ENCODE measurements at places on chromosomes 5 and 9. TPM values are rescaled to one million over a fixed set of nuclear protein-coding genes. Genes with fewer than 3 reads are reported as not detected.

DNA sequence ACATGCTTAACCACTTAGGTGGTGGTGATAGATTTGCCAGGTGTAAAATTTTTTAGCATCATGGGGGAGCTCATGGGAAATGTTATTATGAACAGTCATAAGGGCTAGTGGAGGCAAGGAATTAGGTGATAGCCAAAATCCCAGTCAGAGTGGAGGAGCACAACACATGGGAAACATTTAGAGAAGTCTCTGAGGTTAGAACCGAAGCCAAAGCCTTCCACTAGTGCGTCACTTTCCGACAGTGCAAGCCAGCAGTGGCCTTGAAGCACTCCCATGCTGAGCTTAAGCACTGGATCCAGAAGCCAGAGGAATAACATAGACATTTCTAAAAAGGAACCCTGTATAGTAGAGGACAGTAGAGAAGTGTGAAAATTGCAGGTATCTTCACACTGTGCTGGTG, 101.5 kb upstream of the SNX2 start:
- H3K4me1 ChIP-seq: no peaks in the 10 kb centered on the region
- no peak for DNase-seq
- no peaks in the 10 kb centered on the region for H3K36me3 ChIP-seq
- H3K27me3 ChIP-seq: peaks cover 25% of the 10 kb centered on the region
- H3K27ac ChIP-seq: no peak overlapping the region

DNA sequence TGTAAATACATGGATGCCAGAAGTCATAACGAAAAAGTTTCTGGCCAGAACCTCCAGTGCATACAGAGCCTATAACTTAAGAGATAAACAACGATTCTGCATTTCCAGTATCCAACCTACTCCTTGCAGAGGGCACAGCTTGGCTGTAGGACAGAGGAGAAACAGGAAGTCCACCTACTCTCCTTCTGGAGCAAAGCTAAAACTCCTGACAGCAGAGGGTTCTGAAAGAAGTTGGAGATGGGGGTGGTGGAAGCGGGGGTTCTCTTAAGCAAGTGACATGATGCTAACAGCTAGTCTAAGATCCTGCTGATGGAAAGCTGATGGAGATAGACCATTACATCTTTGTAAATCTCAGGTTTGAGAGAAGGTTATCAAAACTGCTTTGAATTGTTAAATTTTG, 35.5 kb upstream of the CTNNAL1 start:
- no peak for DNase-seq
- peaks cover 7% of the 10 kb centered on the region for H3K4me1 ChIP-seq
- peaks cover 17% of the 10 kb centered on the region for H3K36me3 ChIP-seq
- H3K27me3 ChIP-seq: no peaks in the 10 kb centered on the region

DNA sequence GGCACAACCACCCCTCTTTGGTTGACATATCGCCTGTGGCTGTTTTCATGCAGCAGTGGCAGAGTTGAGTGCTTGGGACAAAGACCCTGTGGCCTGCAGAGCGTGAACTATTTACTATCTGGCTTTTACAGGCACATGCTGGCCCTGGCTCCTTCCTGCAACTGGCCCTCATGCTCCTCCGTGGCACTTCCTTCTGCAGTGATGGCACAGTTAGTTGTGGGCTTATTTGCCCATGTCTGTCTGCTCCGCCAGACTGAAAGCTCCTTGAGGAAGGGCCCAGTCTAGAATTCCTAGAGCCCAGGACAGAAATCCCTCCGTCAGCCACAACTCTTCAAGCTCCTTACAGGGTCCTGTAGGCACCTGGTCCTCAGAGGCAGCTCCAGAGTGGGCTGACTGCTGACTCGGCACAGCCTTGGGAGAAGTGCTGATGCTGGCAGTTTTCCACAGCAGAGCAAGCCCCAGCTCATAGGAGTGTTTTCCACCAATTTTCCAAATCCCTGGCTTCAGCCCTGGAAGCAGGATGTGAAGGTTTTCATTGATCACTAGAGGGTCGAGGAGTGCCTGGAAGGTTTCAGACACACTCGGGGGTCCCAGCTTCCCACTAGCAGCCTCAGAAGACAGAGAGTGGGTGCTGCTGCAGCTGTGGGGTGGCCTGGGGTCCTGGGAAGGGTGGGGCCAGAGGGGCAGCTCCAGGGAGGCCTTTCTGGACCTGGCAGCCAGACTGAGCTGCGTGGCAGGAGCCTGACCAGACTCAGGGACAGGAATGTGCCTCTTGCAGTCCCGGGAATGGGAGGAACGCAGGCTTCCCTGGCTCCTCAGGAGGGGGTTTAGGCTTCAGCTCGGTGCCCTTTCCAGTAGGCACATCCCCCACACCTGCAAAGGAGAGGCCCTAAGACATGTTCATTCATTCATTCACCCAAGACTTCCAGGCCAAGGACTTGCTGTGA, 56.5 kb upstream of the ANGPTL2 start:
- H3K4me1 ChIP-seq: no peaks in the 10 kb centered on the region
- no peak overlapping the region for H3K4me3 ChIP-seq
- H3K27ac ChIP-seq: no peak overlapping the region
- H3K36me3 ChIP-seq: no peaks in the 10 kb centered on the region

DNA sequence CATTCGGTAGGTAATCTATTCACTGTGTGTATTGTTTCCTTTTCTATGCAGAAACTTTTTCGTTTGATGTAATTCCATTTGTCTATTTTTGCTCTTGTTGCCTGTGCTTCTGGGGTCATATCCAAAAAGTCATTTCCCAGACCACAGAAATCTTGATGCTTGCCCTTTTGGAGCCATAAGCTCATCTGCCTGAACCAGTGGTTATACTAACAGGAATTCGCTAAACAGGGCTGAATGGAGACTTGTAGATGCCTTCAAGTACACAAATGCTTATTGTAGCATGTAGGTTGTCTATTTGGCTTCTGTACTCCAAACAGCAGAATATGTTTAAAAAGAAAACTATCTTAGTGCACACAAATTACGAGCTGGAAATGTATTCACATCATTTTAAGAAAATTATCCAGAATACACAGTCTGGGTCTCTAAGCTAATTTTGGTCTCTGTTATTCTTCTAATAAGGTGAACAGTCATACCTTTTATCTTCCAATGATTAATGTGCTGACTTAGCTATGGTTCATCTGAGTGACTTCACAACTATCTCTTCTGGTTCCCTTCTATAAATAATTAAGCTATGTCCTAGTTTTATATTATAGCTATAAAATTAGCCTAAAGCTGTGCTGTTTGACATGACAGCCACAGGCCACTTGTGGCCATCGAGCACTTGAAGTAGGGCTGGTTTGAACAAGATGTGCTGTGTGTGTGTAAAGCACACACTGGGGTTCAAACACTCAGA, 87.6 kb downstream of the DAPK1 start:
- H3K4me1 ChIP-seq: no peaks in the 10 kb centered on the region
- no peak overlapping the region for H3K27ac ChIP-seq
- no peak for DNase-seq
- no peaks in the 10 kb centered on the region for H3K36me3 ChIP-seq
- H3K27me3 ChIP-seq: peaks cover 25% of the 10 kb centered on the region
- H3K4me3 ChIP-seq: no peak overlapping the region

GRCh38 chr9:125460883-125461635, 199.4 kb downstream of the GAPVD1 start:
- no peaks in the 10 kb centered on the region for H3K4me1 ChIP-seq
- H3K4me3 ChIP-seq: no peak overlapping the region
- H3K27me3 ChIP-seq: no peaks in the 10 kb centered on the region
- no peak overlapping the region for H3K27ac ChIP-seq
- no peaks in the 10 kb centered on the region for H3K36me3 ChIP-seq

DNA sequence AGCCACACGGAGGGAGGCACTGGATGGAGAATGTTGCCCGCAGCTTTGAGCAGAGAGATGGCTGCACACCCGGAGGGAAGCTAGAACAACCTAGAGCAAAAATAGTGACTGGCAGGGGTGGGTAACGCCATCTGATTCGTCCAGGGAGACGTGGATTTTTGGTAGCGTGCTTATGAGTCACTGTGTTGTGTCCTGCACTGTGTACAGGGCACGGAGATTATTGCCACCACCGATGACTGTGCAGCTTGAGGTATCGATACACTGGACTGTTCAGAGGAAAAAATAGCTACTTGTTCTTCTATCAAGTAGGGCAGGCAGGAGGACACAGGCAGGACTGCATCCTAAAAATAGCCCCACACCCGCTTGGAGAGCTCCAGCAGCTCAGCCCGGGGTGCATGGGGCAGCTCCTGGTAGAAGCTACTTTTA, 6.0 kb downstream of the UBE2QL1 start:
- peaks cover 77% of the 10 kb centered on the region for H3K27me3 ChIP-seq
- H3K27ac ChIP-seq: no peak overlapping the region
- H3K4me3 ChIP-seq: no peak overlapping the region
- H3K4me1 ChIP-seq: peaks cover under 1% of the 10 kb centered on the region
- peaks cover 5% of the 10 kb centered on the region for H3K36me3 ChIP-seq

DNA sequence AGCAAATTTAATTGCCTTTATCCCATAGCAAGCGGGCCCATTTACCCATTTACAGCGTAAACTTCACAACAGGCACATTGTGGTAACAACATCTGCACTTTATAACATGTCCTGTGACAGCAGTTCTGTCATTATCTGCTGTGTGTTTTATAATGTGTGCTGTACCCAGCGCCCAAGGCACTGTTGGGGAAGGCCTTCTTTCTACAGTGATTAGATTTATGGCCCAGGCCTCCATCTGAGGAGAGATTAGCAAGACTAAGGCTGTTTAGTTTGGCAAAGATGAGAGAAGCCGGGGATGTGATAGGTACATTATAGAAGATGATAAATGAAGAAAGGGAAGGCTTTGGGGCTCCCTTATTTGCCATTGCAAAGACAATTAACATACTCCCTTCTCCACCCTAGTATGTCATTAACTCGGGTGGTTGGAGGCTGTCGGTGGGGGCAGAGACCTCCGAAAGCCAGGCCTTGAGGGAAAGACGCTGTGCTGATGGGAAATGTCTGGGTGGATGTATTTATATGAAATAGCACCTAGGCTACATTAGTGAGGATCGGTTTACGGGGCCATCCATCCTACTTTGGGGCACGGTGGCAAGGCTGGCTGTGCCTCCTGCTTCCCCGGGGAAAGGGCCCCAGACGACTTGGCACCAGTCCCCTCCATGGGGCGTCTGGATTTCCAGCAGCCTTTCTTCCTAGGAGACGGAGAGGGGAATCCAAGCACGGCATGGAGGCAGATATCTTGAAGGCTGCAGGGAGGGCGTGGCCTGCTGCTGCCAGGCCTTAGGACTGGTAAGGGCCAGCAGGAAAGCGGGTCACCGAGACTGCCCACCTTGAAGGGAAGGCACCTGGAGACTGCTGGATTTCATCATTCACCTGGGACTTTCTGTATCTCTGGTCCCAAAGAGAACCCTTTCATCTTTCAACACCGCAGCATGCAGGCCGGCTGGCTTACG, 64.3 kb upstream of the PTCH1 start:
- peaks cover 42% of the 10 kb centered on the region for H3K27me3 ChIP-seq
- DNase-seq: no peak
- no peak overlapping the region for H3K4me3 ChIP-seq
- H3K36me3 ChIP-seq: peaks cover 4% of the 10 kb centered on the region
- H3K4me1 ChIP-seq: peaks cover 2% of the 10 kb centered on the region

DNA sequence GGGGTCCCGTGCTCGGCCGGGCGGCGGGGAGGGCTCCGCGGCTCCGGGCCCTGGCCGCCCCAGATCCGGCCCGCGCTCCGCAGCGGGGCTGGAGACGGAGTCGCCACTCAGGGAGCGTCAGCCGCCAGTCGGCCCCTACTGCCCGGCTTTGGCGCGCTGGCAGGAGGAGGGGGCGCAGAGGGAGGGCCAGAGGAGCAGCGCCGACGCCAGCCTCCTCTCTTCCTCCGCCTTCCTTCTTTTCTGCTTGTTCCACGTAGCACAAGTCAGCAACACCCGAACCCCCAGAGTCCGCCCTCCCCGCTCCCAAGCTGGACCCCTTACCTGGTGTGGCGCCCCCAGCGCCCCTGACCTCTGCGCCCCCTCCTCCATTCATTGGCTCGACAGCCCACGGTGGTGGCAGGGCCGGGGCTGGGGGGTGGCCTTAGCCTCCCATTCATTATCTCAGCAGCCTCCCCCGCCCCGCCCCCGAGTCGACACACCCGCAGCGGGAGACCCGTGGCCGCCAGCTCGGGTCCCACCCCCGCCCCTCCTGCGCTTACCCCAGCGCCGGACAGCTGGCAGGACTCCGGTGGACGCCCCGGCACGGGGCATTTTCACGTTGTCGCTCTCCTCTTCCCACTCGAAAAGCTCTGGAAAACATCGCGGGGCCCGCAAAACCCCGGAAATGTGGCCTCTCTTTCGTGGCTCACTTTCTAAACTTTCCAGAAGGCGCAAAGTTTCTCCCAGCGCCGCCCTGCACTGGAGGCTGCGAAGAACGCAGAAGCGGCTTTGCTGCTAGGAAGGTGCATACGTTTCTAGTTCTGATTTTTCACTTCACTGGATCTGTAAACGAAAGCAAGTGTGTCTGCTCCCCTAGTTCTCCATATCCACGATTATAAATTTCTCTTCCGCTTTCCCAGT, at the start of gene LPAR1:
Gene LPAR1 (minus strand): TSS at position 140 of the 900 bp plus-strand sequence. CDS start 66,353 bp downstream, outside the sequence.
- H3K27ac ChIP-seq: no peak within 1 kb of the TSS
- H3K36me3 ChIP-seq: peaks cover 5% of the 10 kb centered on the region
- H3K27me3 ChIP-seq: peaks cover 53% of the 10 kb centered on the region

The PAEP gene
- not detected for total RNA-seq

Data from T-helper 17 cell (primary cell).